ENCODE measurements at places on chromosomes 12 and 14.

DNA sequence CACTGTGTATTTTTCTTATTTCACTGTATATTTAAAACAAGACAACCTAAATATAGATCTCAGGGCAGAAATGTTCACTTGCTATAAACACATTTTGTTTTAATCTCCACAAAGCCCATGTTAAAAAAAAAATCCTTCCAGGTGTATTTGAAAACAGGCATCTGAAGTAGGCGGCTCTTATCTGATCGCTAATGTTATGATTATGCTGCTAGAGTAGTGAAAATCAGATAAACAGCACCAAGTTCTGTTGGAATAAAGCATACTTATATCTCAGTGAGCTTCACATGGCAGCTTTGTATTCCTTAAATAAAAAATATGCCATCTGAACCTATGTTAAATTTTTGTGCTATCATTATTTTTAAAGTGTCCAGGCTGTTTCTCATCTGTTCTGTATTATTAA is 47.6 kb upstream of the PZP start:
- DNase-seq: no peak

DNA sequence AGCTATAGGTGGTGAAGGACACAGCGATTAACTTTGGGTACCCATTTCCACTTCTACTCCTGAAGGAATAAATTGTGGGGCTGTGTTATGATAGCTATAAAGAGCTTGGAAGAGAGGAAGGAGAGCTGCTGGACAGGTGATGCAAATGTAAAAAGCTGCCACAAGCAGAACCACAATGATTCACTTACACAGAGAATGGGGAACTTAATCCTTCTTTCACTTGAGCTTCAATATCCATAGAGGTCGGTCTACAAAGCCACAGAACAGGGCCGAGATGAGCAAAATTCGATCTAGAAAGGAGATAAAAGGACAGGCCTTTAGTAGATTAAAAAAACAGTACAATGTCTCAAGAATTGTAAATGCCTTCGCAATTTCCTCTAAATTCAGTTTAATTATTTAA is 831.1 kb downstream of the LRFN5 start:
- DNase-seq: no peak

DNA sequence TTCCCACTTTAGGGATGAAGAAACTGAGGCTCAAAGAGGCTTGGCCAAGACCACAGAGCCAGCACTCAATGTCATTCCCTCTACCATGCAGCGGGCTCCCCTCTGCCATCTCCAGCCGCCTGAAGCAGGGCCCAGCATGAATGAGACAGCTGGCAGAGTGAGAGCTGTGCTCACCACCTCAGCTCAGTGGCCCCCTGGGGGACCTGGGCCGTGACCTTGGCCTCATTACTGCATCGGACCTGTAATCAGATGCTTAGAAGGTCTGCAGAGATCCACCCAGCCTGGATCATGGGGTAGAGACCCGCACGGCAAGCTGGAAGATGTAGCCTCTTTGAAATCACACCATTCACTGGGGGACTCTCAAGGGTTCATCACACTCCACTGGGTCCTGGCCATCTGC is 22.7 kb upstream of the CORO1C start:
- DNase-seq: no peak

DNA sequence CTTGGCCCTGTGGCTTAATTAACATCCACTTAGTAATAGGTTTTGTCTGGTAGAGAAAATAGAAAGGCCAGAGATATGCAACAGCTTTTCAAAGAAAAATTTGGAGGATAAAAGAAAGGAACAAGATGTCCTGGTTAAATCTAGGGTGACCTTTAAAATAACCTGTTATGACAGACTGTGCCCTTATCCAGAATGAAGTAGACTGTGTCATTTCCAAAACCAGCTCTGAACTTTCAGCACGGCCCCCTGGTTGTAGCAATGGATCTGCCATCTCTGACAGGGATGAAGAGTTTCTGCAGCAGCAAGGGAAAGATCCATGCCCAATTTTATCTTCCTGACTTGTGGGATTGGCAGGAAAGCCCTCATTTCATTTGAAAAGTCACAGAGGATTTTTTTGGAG is 5.1 kb downstream of the PLEKHG7 start:
- DNase-seq: no peak

GRCh38 chr12:112978163-112979040 is at the start of gene OAS2:
OAS2 (plus strand) TSS chr12:112978519; CDS start chr12:112978609, 90 bp downstream.
- peak; percentile 96 for DNase-seq

DNA sequence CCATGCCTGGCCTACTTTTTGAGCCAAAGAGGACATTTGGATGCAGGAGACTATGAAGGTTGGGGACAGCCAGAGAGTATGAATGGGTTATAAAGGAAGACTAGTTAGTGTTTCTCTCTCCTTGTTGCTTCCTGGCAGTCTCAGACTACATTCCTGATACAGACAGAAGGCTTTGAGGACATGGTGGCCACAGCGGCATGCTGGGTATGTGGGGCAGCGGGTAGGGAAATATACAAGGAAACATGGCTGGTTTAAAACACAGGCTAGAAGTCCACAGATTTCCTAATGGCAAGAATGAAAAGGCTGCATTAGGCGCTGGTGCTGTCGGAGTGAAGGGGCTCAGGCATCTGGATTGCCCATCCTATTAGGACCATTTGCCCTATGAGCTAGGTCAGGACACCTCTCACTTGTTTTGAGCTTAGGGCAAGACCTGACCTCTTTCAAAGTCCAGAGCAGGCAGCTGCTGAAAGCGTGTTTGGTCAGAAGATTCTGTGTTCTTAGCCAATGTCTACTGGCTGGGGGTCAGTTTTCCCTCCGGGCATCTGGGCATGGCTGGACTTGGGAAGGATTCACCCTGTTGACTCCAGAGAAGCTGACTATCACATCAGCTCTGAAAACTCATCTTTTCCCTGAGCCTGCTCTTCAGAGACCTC is 20.1 kb upstream of the FBXO21 start:
- no peak for DNase-seq

- no peak for DNase-seq
These were observed 42.5 kb upstream of the AKAP6 start for GRCh38 chr14:32286602-32287001.

GRCh38 chr12:15620741-15621539 is 168.2 kb downstream of the EPS8 start:
- DNase-seq: no peak

DNA sequence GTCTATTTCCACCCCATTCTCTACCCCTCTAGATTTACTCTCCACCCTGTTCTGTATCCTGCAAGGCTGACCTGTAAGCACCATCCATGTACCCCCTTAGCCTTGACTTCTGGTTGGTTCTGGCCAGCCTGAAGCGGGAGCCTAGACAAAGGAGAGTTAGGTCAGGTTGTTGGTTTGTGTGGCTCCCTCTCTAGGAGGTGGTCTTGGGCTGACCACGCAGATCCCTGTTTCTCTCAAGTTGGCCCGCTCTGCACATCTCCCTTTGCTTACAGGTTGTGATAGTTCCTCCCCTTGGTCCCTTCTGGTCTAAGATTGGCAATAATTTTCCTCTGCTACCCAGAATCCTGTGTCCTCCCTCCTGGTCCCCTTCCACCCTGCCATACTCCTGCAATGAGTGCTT is 38.3 kb upstream of the RBM19 start:
- no peak for DNase-seq

DNA sequence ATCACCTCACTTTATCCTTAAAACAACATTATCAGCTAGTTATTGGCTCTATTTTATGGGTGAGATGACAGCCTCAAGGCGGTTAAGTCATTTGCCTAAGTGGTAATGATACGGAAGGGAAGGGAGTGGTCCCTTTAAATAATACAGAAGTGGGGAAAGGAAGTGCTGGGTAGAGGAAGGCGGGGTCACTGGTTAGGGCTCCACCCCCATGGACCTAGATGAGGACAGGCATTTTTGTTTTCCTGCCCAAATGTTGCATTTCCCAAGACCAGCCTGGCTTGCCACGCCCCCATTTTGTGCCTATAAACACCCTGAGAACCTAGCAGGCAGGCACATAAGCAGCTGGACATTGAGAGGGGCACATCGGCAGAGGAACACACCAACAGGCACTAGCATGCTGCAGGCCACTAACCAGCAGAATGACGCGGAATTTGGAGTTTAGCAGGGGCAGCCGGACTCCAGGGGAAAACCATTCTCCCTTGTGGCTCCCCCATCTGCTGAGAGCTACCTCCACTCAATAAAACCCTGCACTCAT is 100.9 kb downstream of the EPS8 start:
- peak; percentile 61 for DNase-seq

DNA sequence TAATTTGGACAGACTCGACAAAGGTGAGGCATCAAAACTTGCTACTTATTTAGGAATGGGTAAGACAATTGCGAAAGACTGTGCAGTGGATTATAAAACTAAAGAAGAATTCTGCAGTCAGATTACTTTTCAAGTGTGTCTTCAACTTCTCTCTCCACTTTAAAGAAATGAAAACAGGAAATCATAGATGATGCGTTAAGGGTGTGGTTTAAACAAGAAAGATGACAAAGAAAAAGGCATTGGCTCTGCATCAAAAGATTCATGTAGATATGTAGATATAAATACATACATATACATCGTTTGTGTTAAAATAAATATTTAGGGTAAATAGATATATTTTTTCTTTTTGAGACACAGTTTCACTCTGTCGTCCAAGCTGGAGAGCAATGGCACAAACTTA is 74.6 kb upstream of the PARP11 start:
- DNase-seq: peak; percentile 31

DNA sequence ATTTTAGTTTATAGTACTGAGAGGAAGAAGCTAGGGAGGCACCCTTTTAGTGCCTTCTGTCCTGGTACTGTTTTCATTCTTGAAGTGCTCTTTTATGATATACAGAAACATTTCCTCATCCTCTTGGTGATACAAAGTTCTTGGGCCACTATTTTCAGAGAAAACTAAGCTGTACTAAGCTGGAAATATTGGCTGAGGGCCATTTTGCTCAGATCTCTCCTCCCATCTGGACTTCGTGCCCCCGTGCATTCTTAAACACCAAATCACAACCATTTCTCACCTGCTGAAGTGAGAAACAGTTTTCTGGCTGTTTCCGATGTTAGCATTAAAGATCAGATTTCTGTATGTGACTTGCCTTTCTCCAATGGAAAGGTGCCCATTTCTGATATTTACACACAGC is 158.9 kb downstream of the FBXL14 start:
- no peak for DNase-seq

DNA sequence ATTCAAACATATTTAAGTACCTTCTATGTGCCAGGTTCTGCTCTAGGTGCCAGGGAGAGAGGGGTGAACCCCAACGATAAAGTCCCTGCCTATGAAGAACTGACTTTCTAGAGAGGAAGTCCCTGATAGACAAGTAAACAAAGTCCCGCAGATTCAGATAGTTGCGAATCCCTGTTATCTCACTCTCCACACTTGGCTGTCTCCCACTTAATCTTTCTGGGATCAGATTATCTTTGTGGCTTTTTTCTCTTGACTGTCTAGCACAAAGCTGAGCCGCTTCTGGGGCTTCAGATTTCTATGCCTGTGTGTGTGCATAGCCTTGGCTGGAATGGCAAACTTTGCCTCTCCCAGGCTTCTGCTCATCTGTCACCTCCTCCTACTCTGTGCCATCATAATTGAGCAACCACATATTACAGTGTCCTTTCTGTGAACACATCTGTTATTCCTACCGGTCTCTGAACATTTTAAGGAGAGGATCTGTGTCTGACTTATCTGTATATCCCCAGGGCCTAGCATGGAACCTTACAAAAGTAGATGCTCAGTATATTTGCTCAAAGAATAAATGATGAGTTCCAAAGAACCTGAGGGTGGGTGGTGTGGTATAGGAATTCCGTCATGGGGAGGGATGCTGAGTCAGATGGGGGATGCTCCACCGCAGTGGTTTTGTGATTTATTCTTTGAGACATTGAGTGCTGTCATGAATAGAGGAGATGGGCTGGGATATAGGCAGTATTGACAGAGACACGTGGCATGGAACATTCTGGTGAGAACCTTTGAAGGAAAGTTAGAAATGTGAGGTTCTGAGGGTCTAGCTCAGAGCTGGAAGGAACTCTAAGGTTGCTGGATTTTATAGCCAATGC is 28.5 kb downstream of the RGS6 start:
- peak; percentile 12 for DNase-seq

- DNase-seq: no peak
These were observed 7.2 kb downstream of the CARMIL3 start for GRCh38 chr14:24058951-24059475.

DNA sequence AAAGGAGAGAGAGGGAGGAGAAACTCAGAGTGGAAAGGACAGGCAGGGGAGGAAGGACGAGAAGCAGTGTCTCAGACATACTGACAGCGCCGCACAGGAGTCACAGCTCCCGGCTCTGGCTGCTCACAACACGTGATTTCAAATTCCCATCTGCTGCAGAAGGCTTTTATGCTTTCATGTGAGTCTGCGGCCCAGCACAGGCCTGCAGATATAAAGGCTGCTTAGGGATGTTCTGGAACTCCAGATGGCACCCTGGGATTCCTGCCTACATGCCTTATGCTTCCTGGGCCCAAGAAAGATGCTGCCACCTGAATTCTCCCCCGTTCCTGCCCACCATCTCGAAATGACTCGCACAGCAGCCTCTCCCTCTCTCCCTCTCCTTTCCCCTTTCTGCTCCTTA is 89.6 kb downstream of the NUAK1 start:
- no peak for DNase-seq

DNA sequence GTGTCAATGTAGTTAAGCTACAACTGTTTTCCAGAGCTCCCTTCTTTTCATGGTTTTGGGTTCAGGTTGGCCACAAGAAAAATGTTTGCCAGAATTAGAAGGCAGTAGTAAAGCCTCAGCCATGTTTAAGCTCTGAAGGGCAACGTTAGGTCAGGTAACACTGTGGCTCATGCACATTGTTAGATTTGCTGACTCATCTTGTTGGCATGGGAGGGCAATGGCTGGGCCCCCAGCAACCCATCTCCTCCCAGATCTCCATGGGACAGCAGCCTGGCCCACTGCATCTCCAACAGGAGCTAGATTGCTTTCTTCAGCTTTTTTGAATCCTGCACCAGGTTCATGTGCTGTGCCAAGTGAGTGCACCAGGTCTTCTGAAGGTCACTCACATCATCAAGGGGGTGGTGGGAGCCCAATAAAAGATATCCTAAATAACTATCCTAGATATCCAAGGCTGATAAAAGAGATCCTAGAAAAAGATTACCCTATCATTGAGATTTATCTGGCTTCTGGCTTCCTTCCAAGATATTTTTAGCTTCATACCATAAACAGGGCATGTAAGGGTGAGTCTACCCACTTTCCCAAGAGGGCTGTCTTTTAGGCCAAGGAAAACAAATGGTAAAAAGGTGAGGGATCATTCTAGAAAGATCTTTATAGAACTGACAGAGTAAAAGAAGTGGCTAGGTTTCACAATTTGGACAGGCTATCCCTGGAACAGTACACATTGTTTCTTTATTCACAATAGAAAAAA is 28.9 kb downstream of the PTGER2 start:
- no peak for DNase-seq

DNA sequence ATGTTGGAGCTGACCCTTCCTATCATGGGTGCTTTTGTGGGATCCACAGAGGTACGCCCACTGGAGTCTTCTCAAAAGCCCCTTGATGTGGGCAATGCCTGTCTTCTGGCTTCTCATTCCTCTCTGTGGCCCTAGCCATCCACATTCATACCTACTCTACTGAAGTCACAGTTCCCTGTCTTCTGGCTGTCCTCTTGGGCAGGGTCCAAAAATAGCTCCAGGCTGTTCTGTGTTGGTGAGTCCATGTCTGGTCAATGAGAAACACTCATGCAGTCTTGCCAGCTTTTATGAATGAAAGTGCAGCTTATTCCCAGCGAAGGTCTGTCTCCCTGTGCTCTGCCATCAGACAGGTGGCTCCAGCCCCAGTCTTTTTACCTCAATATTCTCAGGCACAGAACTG is 135.9 kb upstream of the MDM1 start:
- no peak for DNase-seq

GRCh38 chr12:13165617-13166041 is 30.9 kb upstream of the EMP1 start:
- peak; percentile 69 for DNase-seq
